ENCODE measurements at places on chromosomes 11 and 22.

DNA sequence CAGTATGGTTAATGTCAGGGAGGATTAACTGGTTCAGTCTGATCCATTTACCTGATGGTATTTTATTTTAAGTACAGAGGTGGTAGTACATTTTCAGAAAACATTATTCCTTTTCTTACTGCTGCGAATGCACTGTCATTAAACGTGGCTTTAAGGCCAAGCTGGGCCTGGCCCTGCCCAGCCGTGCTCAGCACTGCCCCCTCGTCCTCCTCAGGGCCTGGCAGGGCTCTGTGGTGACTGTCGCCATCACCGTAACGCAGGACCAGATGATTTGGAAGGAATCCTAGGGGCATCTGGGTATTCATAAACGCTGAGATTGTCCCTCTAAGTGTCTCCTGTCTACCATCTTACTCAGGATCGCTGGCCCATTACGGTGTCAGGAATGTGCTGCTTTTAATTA lies 302.0 kb downstream of the TBC1D22A start:
- DNase-seq, result no peak

- no peak for DNase-seq
These were observed 55.2 kb downstream of the RELT start for GRCh38 chr11:73431396-73431795.

DNA sequence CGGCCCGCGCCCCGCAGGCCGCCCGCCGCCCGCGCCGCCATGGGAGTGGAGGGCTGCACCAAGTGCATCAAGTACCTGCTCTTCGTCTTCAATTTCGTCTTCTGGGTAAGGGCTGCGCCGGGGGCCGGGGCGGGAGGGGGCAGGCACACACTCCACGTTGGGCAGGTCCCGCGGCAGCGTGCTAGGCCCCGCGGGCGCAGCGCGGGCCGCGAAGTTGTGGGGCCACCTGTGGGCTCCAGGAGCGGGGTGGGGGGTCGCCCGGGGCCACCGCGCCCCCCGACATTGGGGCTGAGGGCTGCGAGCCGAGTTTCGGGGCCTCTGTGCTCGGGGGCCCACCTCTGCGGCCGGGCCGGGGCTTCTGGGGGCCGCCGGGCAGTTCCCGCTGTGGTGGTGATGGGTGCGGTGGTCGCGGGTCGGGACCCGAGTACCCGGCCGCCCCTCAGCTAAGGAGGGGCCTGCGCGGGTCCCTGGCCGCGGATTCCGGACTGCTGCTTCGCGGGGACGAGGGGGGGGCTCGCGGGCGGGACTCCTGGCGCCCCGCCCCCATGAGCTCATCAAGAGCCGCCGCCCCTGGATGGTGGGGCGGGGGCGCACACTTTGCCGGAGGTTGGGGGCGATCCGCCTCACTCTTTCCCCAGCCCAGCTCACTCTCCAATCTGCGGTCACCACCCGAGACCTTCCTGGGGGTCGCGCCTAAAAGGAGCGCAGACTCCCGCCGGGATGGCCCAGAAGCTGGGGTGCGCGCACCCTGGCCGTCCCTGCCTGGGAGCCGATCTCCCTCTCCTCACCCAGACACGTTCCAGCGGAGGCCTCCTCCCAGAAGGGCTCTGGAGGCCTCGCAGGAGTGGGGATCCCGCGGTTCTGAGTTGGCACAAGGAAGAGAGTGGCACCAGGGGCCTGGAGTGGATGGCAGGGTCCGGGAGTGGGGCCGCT lies 667 bp downstream of the CD81 start:
- no peak for DNase-seq

GRCh38 chr11:26905368-26905767 lies 88.5 kb upstream of the FIBIN start:
- no peak for DNase-seq

DNA sequence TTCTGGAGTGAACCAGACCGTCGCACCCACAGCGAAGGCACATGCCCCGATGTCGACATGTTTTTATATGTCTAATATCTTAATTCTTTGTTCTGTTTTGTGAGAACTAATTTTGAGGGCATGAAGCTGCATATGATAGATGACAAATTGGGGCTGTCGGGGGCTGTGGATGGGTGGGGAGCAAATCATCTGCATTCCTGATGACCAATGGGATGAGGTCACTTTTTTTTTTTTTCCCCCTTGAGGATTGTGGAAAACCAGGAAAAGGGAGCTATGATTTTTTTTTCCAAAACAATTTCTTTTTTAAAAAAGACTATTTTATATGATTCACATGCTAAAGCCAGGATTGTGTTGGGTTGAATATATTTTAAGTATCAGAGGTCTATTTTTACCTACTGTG lies 49.2 kb upstream of the OR4B1 start:
- no peak for DNase-seq

- no peak for DNase-seq
These were observed 187.9 kb downstream of the ETS1 start for GRCh38 chr11:128399251-128400121.

DNA sequence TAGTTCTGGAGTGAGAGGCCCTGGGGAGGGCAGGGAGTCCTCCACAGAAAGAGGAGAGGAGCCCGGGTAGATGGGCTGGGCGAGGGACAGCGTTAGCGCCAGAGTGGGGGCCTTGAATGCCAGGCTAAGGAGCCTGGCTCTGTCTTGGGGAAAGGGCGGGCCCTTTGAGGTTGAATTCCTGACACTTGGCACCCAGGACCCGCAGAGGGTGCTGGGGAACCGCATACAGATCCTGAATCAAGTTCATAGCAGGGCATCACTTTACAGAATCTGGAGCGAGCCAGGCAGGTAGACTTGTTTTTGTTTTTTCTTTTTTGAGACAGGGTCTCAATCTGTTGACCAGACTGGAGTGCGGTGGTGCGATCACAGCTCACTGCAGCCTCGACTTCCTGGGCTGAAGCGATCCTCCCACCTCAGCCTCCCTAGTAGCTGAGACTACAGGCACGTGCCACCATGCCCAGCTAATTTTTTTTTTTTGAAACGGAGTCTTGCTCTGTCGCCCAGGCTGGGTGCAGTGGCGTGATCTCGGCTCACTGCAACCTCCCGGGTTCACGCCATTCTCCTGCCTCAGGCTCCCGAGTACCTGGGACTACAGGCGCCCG lies 6.1 kb downstream of the CARNS1 start:
- DNase-seq, result no peak

DNA sequence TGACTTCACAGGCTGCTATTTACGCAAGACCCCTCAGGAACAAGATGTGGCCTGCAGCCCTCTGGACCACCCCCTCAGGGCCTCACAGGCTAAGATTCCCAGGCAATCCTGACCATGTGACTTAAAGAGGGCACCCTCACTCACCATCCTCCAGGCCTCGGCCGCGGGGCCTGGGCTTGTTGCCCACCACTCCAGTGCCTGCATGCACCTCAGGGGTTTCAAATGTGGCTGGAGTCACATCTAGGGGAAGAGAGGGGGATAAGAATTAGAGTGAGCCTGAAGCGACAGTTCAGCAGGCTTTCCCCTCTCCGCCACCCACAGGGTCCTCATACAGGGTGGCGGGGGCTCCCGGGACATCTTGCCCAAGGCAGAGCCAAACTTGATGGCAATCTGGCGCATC lies 2.1 kb downstream of the ESS2 start:
- no peak for DNase-seq

GRCh38 chr11:2392241-2392959 lies 8.2 kb upstream of the TSSC4 start:
- no peak for DNase-seq
